GM12891 (cell line): ENCODE measurements at places on chromosomes 5 and 9.

DNA sequence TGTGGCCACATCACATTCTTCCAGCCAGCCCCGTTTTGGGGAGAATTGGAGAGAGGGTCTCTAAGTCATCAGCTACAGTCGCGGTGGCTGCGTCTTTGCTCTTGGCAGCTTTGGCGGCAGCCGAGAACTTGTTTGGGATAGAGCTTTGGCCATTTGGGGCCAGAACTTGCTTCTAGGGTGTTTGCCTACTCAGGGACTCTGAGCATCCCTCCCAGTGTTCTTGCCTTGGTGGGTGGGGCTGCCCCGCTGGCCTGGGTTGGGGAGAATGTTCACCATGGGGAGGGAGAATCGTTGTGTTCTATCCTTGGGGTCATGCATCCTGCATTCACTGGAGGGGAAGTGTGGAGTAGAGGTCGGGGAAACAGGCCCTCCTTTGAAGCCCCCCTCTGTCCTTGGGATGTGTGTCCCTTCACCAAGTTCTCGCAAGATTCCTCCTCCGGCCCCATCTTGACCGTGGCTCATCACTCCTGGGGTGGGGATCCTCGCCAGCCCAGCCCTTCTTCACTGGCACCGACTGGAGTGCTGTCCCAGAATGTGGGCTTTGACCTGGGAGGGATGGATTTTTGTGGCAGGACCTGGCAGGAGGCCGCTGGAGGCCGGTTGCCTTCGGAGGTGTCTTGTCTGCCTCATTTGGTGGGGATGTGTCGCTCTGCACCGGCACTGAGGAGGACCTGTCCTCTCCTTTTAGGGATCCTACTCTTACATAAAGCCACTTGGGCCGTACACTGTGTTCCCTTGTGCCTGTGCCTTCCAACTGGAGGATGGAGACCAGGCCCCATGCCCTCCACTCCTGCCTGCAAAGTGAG is 3.5 kb downstream of the PHF2 start:
- DNase-seq, result no peak

- DNase-seq, result no peak
Observed at GRCh38 chr9:109473329-109473728, 24.8 kb downstream of the PTPN3 start.

DNA sequence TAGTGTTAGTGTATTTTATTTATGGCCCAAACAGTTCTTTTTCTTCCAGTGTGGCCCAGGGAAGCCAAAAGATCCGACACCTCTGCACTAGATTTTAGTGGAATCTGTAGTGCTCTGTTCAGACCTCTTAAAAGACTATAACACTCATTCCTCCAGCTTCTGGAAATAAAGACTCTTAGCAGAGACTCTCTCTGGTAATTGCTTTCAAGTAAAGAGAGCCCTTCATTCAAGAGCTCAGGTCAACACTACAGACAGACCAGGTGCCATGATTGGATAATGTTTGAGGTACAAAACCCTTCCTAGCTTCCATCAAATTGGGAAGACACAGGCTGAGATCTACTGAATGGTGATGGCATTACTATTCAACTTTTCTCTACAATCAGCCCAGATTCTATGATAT is 255.8 kb downstream of the PRDM9 start:
- DNase-seq, result no peak

- DNase-seq, result no peak
Observed at GRCh38 chr5:9170026-9170425, 375.8 kb downstream of the SEMA5A start.

DNA sequence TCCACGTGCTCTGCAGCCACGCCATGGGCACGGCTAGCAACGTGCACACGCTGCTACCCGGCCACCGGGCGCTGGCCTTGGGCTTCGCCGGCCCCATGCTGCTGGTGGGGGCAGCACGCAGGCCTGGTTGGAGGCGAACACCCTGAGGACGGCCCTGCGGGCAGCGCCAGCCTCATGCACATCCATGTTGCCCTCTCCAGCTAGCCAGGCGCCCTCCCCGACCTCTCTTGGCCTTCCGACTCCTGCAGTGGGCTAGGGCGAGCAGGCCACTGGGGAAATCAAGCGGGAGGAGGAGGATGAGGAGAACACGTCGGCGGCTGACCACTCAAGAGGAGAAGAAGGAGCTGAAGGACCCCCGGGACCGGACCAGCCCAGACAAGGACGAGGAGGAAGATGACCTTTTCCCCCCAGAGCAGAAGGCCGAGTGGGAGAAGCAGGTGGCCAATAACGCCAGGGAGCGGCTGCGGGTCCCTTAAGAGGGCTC is 73.3 kb downstream of the INSL6 start:
- no peak for DNase-seq
